ENCODE measurements at places on chromosomes 11 and 22.

DNA sequence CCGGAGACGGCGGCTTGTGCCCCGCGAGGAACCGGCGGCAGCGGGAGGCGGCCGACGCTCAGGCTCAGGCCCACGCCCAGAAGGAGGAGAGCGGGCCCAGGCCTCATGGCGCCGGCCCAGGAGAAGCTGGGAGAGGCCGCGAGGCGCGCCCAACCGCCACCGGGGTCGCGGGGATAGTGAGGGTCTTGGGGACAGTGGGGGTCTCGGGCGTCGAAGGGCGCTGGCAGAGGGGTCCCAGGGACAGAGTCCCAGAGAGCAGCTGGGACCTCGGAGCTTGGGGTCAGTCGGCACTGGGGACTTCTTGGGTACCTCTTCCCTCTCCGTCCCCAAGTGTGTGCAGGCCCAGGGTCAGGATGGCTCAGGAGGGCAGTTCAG, at the start of gene PKDREJ:
Gene PKDREJ, minus strand, starts transcription at position 128 of the 375 bp plus-strand sequence. Its CDS starts 21 bp downstream, at position 107.
- peaks cover 5% of the 10 kb centered on the region for H3K36me3 ChIP-seq
- H3K27me3 ChIP-seq = peaks cover 85% of the 10 kb centered on the region
- H3K27ac ChIP-seq = no peak within 1 kb of the TSS

DNA sequence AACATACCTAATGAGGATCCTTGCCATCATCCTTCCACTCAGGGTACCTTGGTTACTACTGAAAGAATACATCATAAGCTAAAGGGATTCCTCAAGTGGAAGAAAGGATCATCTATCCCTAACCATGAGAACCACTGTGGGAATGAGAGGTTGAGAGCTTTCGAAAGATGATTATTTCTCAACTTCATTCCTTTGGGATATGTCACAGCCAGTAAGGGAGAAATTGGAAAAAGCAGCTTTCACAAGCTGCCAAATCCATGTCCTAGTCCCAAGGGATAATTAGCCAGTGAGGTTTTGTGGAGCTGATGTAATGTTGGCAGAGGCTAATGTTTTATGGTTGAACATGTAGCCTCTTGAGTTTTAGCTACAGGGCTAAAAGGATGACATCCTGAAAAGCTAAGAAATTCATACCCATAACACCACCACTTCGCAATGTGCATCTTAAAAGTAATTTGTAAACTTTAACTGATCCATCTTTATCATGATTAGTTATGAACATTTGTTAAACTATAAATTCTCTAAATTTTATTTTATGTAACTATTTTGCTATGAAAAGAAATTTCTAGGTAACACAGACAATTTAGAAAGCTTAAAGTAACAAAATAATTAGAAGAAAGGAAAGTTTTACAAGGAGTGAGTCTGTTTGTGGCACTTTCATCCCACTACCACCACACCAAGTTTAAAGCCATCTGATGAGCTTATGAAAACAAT, 123.9 kb downstream of the MRTFA start:
- no peak overlapping the region for H3K27ac ChIP-seq
- H3K4me1 ChIP-seq = peaks cover 30% of the 10 kb centered on the region
- H3K4me3 ChIP-seq = no peak overlapping the region
- DNase-seq = no peak
- no peaks in the 10 kb centered on the region for H3K27me3 ChIP-seq

GRCh38 chr11:94181526-94181925, 52.9 kb downstream of the PANX1 start:
- no peaks in the 10 kb centered on the region for H3K27me3 ChIP-seq
- H3K27ac ChIP-seq = no peak overlapping the region
- H3K36me3 ChIP-seq = peaks cover 82% of the 10 kb centered on the region
- no peak for DNase-seq
- no peaks in the 10 kb centered on the region for H3K4me1 ChIP-seq

DNA sequence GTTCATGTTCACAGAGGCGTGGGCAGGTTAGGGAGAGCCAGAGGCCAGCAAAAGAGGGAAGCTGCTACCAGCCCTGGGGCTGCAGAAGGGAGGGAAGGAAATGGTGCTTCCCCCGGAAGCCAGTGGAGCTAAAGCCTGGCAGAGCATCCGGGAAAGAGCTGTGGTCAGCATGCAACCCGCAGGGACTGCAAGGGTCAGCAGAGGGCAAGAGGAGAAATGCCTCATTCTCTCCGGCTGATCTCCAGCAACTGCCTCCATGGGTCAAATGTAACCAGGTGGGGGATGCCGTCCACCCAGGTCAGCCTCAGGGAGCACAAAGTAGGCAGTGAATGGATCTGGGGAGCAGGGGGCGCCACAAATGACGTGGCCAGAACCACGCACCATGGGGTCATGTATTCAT, 36.9 kb upstream of the PRR5 start:
- H3K36me3 ChIP-seq = no peaks in the 10 kb centered on the region
- H3K27me3 ChIP-seq = no peaks in the 10 kb centered on the region
- no peak for DNase-seq
- H3K4me3 ChIP-seq = no peak overlapping the region

- no peak for DNase-seq
- H3K36me3 ChIP-seq = no peaks in the 10 kb centered on the region
- H3K4me3 ChIP-seq = no peak overlapping the region
- H3K4me1 ChIP-seq = no peaks in the 10 kb centered on the region
- H3K27me3 ChIP-seq = peaks cover 5% of the 10 kb centered on the region
- H3K27ac ChIP-seq = no peak overlapping the region
Observed at GRCh38 chr22:31932863-31933262, 11.5 kb upstream of the YWHAH start.

Data from activated T-cell treated with anti-CD3 and anti-CD28 coated beads, Interleukin-2, amount 50 U/mL, for 24 hours (primary cell).